ENCODE measurements at places on chromosomes 3 and 15.

DNA sequence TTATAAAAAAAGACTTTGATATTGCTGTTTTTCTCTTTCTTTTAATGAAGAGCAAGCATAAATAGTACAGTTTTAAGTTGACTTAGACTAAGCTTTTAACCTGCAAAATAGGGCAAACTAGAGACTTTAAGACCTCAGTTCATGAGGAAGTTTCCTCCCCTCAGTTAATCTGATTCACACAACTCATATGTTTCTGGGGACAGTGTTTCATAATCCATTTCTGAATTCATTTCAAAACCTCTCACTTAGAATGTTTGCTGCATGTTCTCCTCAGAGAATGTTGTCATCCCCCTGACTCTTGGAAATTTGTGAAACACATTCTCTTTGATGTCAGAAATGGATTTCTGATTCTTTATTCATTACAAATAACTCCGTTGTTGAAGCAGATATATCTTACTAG, 79.3 kb upstream of the SKOR1 start:
- no peak for DNase-seq

DNA sequence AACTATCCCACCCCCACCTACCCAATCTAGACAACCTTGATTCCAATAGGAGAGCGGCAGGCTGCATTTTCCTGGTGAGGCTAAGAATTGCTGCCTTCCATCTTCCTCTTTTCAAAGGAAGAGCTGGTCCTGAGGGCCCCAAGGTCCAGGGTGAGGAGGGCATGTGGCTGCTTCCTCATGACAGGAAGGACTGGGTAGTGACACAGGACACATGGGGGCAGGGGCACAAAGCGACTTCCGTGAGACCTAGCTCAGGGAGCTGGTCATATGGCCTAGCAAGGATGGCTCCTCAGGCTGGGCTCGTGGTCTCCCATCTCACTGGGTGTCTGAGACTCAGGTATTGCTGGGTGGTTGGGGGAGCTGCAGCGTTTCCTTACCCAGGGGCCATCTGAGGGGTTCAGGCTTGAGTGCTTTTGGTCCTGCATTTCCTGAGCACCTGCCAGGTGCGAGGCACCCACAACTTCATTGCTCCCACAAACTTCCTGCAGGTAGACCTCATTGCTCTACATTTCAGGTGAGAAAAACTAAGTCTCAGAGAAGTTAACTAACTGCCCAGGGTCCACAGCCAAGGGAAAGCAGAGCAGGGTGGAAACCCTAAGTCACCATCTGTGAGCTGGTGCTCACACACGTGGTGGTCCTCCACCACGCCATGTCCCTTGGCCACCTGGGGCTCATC, 160.0 kb upstream of the TLE3 start:
- no peak for DNase-seq

GRCh38 chr3:50003216-50003615, 63.3 kb downstream of the RBM6 start:
- no peak for DNase-seq

- DNase-seq: peak; percentile 6
These were observed 139.1 kb downstream of the TLE3 start for GRCh38 chr15:69958496-69959084.

DNA sequence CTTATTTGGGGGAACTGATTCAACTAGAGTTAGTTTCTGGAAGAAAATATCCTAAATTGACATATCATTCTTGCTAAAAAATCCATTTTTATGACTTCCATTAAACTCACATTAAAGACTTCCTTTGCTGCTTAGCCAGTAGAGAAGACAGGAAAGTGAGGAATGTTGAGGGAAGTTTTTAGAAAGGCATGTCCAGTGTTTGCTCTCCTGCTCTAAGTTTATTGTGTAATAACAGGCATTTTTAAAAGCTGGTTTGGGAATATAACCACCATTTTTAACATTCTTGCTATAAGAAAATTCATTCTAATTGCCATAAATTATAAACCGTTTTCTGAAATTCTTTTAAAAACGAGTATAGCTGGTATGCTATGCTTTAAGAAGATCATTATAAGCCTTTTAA, 428.0 kb downstream of the RAP2B start:
- no peak for DNase-seq

- DNase-seq: no peak
These were observed 394.6 kb downstream of the FEZF2 start for GRCh38 chr3:61978460-61979419.

- DNase-seq: no peak
These were observed 1465.3 kb upstream of the GBE1 start for GRCh38 chr3:83226751-83227150.

GRCh38 chr3:147421184-147421912, 12.2 kb downstream of the ZIC1 start:
- no peak for DNase-seq

DNA sequence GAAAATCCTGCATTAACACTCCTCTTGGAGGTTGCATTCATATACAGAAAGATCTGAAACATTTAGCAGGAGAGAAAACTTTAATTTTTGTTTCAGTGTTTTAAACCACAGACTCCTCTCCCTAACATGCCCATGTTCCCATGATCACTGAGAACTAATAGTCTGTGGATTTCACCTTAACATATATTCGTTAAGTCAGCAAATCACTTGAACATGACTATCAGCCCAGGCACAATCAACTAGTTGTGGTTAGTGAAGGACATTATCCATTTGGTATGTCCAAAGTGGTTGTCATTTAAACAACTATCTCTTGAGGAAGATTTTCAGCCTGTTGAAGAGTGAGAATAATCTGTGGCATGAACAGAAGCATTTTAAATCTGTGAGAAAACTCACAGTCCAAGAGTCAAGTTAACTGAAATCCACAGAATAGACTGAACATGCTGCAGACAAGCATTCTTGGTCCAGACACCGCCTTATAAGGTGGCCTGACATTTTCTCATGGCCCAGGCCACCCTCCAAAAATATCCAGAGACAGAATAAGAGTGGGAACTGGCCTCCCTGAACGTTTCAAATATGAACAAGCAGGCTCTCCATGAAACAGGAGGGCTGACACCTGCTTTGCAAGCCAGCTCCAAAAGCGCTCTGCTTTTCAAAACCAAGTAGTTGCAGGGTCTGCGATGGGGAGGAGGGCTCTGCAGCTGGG, 39.9 kb upstream of the ADCY5 start:
- DNase-seq: no peak

DNA sequence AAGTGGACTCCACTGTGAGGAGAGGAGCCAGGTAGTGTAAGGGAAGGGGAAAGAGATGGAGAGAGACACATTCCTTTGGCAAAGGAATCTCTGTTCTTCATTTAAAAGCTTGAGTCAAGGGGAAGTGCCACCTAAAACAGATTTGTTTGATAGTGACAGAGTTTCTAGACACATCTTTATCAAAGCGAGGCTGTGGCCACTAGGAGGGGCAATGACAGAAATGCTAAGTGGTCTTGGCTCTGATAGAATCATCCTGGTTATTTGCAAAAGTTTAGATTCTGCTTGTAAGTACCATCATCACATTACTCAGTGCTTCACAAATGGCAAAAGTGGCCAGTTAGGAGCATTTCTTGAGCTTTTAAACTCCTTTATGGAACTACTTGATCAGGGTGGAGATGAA, 261.4 kb downstream of the CNTN3 start:
- no peak for DNase-seq

DNA sequence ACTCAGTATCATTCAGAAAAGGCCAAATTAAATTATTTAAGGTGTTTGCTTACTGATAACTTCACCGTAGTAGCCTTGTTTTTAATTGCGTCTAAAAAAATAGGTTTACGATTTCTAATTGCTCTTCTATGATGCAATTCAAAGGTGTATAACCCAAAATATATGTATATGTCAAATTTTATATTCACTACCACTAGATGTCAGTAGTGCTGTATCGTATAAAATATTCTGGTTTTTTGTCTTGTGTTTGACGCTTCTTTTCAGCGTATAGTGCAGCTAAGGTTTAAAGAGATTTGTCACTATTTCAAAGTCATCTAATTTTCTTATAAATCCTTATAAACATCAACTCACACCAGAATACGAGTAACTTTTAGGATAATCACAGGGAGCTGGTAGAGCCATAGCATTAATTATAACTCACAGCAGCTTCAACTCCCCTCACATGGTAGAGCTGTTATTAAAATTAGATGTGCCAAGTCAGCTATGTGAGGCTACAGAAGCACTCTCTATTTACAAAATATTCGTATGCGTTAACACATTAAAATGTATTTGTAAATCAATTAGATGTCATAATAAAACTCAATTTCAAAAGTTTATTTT, 3.5 kb downstream of the PFN2 start:
- DNase-seq: peak; percentile 46

- no peak for DNase-seq
These were observed 43.0 kb downstream of the SAXO2 start for GRCh38 chr15:82305621-82306048.

GRCh38 chr3:43726521-43726920, 35.8 kb downstream of the ABHD5 start:
- peak; percentile 16 for DNase-seq

- no peak for DNase-seq
These were observed 361.0 kb upstream of the IL12A start for GRCh38 chr3:159627634-159628033.

GRCh38 chr3:191376516-191377141, 46.3 kb upstream of the UTS2B start:
- peak; percentile 88 for DNase-seq

DNA sequence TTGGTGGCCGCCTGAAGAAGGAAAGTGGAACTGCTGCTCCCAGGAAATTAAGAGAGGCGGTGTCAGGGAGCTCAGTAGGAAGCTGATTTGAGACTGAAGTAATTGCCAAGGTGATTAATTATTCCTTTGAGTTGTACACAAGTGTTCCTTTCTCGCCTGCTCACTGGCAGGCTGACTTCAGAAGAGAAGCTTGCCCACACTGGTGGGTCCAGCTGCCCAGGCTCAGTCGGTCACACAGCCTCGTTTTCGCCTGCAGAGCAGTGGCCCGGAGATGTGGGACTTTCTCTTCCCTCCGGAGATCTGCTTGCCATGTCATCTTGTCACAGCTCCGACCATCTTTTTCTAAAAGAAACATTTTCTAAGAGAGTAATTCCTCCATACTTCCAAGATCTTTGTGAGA, 478.0 kb downstream of the MCTP2 start:
- DNase-seq: no peak

DNA sequence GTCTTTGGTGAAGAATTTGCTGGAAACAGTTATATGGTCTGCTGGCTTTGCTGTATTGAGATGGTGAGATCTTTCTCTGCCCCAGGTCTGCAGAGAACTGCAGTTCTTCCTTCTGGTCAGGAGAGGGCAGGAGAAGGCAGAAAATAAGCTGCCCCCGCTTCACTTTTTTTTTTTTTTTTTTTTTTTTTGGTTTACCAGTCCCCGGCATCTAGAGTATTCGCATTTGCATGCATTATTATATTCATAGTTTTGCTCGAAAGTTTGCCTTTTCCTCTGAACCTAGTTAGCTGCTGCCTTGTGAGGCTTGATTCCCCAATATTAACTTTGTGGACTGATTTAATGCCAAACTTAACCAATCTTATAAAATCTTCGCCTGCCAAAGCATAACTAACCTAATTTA, 10.6 kb upstream of the PARL start:
- peak; percentile 54 for DNase-seq
